Activated CD8-positive, alpha-beta T cell treated with anti-CD3 and anti-CD28 coated beads, Interleukin-2, amount 10 ng/mL, durations not matched to agents 7 days and 5 days (primary cell): ENCODE measurements at places on chromosomes 16 and 17. TPM values are rescaled to one million over a fixed set of nuclear protein-coding genes. Genes with fewer than 3 reads are reported as not detected.
A peak's percentile ranks its signal among the peaks of the same experiment; 100 is the strongest.

The CRYBA1 gene
- total RNA-seq, result not detected

The KRT33B gene
- total RNA-seq, result not detected

The RBFOX1 gene
- total RNA-seq, result not detected

The FOXN1 gene
- not detected for total RNA-seq

GRCh38 chr16:84630446-84631152, 12.7 kb upstream of the COTL1 start:
- peaks cover 27% of the 10 kb centered on the region for H3K4me1 ChIP-seq
- H3K27ac ChIP-seq, result no peak overlapping the region
- H3K27me3 ChIP-seq, result peaks cover 32% of the 10 kb centered on the region
- DNase-seq, result no peak
- peak overlapping the region; percentile 58 for H3K4me3 ChIP-seq

- H3K27ac ChIP-seq, result peak overlapping the region; percentile 37
- peaks cover 27% of the 10 kb centered on the region for H3K4me1 ChIP-seq
- H3K4me3 ChIP-seq, result no peak overlapping the region
- no peaks in the 10 kb centered on the region for H3K27me3 ChIP-seq
Observed at GRCh38 chr16:47574091-47575054, 113.2 kb downstream of the PHKB start.

GRCh38 chr16:12667909-12668308, 135.8 kb downstream of the CPPED1 start:
- peaks cover 29% of the 10 kb centered on the region for H3K36me3 ChIP-seq
- no peaks in the 10 kb centered on the region for H3K27me3 ChIP-seq
- no peak overlapping the region for H3K4me3 ChIP-seq

DNA sequence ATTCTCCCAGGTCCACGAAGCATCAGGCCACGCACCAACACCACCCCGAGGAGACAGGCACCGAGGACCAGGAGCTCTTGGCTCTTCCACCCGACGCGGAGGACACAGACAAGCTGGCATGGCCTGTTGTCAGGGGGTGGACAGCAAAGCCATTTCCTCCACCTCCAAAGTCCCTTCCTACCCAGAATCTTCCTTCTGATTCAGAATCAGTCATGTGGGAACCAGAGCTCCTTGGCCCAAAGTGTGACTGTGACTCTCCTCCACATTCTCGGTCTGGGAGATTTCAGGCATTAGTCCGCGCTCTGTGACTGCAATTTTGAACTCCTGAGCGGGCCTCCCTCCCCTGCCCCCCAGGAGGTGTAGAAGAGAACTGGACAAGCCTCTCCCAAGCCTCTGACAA, 9.2 kb downstream of the DNAH17 start:
- H3K36me3 ChIP-seq, result no peaks in the 10 kb centered on the region
- no peaks in the 10 kb centered on the region for H3K4me1 ChIP-seq
- peaks cover 10% of the 10 kb centered on the region for H3K27me3 ChIP-seq
- H3K4me3 ChIP-seq, result no peak overlapping the region
- no peak overlapping the region for H3K27ac ChIP-seq
- no peak for DNase-seq

DNA sequence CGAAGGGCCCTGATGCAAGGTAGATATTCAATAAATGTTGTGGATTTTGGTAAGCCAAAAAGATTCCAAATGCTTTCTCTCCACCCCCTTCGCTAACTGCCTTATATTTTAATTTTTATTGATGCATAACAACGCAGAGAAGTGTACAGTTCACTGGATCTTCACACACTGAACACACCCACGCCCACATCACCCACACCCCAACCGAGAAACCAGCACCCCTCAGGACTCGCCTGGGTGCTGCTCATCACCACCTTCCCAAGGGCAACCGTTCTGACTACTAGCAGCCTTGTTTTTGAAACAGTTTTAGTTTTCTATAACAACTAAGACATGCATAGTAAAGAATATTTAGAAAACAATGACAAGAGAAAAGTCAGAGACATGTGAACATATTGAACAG, 9.1 kb upstream of the PLCG2 start:
- no peak overlapping the region for H3K27ac ChIP-seq
- H3K4me1 ChIP-seq, result no peaks in the 10 kb centered on the region
- DNase-seq, result no peak
- H3K4me3 ChIP-seq, result no peak overlapping the region
- H3K36me3 ChIP-seq, result no peaks in the 10 kb centered on the region

GRCh38 chr16:20766294-20766693, 2.5 kb downstream of the ACSM3 start:
- H3K4me1 ChIP-seq, result peaks cover 23% of the 10 kb centered on the region
- no peak for DNase-seq
- no peak overlapping the region for H3K27ac ChIP-seq
- H3K27me3 ChIP-seq, result no peaks in the 10 kb centered on the region
- peaks cover 14% of the 10 kb centered on the region for H3K36me3 ChIP-seq
- no peak overlapping the region for H3K4me3 ChIP-seq

- no peak overlapping the region for H3K4me3 ChIP-seq
- H3K36me3 ChIP-seq, result no peaks in the 10 kb centered on the region
- peaks cover 8% of the 10 kb centered on the region for H3K4me1 ChIP-seq
- H3K27ac ChIP-seq, result no peak overlapping the region
- peaks cover 17% of the 10 kb centered on the region for H3K27me3 ChIP-seq
Observed at GRCh38 chr17:43936434-43936833, 5.8 kb downstream of the PPY start.

GRCh38 chr17:57481910-57482391, 225.6 kb downstream of the MSI2 start:
- no peaks in the 10 kb centered on the region for H3K27me3 ChIP-seq
- no peak overlapping the region for H3K27ac ChIP-seq
- H3K36me3 ChIP-seq, result peaks cover 16% of the 10 kb centered on the region
- H3K4me1 ChIP-seq, result peaks cover 74% of the 10 kb centered on the region
- no peak for DNase-seq
